ENCODE measurements at places on chromosomes 7 and 10. TPM values are rescaled to one million over a fixed set of nuclear protein-coding genes. Genes with fewer than 3 reads are reported as not detected.

The CCT6A gene
- 273 TPM for total RNA-seq

DNA sequence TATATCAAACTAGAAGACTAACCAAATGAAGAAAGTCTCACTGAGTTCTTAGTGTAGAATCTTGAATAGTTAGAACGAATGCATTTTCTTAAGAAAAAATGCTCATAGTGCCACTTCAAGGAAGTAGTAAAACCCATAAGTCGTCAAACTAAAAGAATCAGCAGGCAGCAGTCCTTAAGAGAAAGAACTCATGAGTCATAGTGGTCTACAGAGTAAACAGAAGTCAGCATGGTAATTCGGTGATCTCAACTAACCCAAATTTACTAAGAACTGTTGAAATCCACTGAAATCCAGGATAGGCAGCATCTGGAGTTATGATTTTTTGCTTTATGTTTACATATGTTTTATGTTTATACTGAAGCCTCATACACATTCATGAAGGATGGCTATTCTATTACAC, 256.2 kb downstream of the LHFPL3 start:
- DNase-seq = peak; percentile 19

DNA sequence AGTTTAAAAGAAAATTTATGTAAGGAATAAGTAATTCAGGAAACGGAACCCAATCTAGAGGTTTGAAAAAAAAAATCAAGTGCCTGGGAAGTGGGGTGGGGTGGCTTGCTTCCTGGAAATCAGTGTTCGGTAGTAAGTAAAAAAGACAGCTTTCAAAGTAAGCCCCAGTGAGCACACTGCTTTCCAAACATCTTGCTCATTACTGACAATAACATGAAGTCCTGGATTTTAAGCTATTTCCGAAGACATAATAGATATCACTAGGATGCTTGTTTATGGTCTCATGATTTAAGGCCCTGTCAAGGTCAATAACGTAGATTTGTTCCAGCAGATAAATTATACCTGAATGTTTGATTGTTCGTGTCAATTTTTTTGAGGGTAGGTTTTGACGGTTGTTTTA, 1.3 kb downstream of the STAMBPL1 start:
- DNase-seq = peak; percentile 30

- peak; percentile 28 for DNase-seq
Observed at GRCh38 chr10:7337431-7338171, 73.2 kb downstream of the SFMBT2 start.

- DNase-seq = no peak
Observed at GRCh38 chr7:123533929-123534382, 439 bp downstream of the IQUB start.

GRCh38 chr10:17756557-17757217, 4.7 kb downstream of the TMEM236 start:
- DNase-seq = peak; percentile 75

DNA sequence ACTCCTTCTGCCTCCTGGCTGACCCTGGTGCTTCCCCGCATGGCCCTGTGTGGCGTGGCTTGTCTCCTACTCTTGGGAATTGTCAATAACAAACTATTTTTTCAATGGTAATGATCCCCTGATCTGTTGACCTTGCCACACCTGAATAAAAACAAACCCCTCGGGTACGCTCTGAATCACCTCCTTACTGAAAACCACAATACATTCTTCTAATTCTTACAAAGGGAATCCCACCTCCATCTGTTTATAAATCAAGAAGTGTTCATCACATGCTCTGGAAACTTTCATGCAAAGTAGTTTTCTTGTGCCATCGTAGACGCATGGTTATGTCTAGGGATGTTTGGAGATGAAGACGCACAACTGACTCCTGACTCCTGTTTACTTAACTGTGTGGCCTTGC, 245.8 kb downstream of the FRMD4A start:
- DNase-seq = peak; percentile 65

GRCh38 chr7:11228515-11228914, 254.8 kb downstream of the PHF14 start:
- peak; percentile 40 for DNase-seq

DNA sequence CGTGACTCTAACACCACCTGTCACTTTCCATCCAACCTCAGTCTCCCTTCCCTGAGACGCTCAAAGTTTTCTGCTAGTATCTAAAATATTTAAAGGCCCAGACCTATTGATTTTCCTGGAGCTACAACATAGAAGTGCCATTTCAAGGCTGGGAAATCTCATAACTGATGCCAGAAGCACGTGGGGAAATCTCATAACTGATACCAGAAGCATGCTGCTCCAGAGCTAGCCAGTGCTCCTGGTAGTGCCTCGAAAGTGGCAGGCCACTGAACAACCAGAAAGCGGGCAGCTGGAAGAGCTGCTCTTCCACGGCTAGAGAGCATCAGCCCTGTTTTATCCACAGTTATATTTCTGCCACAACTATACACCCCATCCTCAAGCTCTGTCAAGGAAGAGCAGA, 72.5 kb downstream of the CAV1 start:
- no peak for DNase-seq

GRCh38 chr7:141976524-141977245, 3.1 kb upstream of the TAS2R38 start:
- no peak for DNase-seq

DNA sequence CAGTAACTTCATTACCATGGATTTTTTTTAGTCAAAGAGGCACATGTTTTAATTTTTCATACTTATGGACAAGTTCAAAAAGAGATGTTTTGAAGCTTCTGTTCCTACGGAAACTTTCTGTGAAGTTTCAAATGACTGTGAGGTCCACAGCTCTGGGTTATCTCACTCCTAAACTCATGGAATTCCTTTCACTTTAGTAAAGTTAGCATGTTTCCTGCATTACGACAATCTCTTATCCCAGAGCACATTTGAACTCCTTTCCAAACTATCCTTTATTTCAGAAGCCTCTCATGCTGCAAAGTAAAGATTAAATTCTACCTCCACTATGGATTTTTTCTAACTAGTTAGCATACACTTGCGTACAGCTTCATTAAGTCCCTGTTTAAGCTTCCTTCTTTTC, 15.3 kb upstream of the ADD3 start:
- DNase-seq = no peak

- DNase-seq = no peak
Observed at GRCh38 chr7:64892666-64893309, 10.3 kb upstream of the ZNF273 start.

Data from M059J (cell line).